Stimulated activated CD4-positive, alpha-beta T cell treated with anti-CD3 and anti-CD28 coated beads, Interleukin-4, amount 100 ng/mL, for 48 hours (primary cell): ENCODE measurements at places on chromosomes 4 and X.

DNA sequence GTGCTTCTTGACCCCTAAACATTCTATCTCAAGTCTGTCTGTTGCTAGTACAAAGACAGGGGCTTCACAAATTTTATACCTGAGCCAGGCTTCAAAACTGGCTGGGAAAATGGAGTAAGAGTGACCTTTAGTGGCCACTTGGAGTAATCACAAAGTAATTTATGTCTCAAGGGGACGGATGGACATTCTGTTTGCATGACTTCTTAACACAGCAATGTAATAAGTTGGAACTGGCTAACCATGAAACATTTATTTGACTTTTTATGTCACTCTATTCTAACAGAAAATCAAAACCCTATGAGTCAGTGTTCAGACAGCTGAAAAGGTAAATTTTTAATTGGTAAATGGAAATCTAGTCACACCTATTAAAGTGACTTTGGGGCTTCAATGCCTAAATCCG lies 600.6 kb downstream of the ANKRD50 start:
- DNase-seq, result no peak

GRCh38 chr4:32163125-32163524 lies 1443.0 kb downstream of the PCDH7 start:
- no peak for DNase-seq

DNA sequence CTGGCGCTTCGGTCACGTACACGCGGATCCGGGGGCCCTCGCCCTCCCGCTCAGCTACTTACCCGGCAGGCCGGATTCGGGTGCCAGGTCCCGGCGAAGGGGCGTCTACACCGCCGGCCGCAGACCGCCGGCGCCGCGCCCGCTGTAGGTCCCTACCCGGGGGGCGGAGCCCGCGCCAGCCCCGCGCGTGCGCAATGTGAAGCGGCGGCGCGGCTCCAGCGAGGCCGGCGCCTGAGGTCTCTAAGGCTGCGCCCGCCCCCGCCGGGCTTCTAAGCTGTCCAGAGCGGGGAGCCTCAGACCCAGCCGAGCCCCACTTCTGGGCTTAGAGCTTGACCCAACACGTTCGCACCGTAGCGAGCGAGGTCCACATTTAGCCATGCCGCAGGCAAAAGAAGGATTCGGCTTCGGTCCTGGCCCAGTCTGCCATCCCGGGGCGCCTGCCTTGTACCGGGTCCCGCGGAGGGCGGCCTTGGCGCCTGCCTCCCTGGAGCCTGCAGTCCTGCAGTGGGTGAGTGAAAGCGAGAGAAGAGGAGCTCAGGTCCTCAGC lies at the start of gene ZNF518B:
TSS of gene ZNF518B (minus strand) at position 172 of the 547 bp plus-strand sequence. CDS start 11,098 bp downstream, outside the sequence.
- peak; percentile 63 for DNase-seq

- no peak for DNase-seq
These were observed 358.8 kb downstream of the MID1IP1 start for GRCh38 chrX:39159921-39160507.

GRCh38 chr4:26075583-26075982 lies 161.6 kb downstream of the SMIM20 start:
- DNase-seq, result no peak

DNA sequence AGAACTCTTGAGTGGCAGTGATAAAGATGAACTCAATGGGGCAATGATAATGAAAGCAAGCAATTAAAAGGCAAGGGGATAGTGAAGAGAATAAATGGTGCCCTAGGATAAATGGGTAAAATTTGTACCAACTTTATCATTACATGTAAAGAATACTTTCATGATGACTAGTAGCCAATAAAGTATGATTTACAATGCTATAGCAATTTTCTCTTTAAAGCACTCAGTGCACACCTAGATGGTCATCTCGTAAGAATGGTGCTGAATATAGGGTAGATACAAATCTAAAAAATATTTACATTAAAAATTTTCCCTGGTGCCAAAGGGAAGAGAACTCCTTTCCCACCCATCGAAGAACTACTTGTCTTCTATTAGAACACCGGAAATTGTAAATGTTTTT lies 651.4 kb downstream of the STPG2 start:
- DNase-seq, result no peak

- DNase-seq, result no peak
These were observed 23.2 kb downstream of the SMIM43 start for GRCh38 chr4:121741751-121742150.

GRCh38 chr4:169117591-169118081 lies 107.6 kb upstream of the CBR4 start:
- DNase-seq, result no peak

DNA sequence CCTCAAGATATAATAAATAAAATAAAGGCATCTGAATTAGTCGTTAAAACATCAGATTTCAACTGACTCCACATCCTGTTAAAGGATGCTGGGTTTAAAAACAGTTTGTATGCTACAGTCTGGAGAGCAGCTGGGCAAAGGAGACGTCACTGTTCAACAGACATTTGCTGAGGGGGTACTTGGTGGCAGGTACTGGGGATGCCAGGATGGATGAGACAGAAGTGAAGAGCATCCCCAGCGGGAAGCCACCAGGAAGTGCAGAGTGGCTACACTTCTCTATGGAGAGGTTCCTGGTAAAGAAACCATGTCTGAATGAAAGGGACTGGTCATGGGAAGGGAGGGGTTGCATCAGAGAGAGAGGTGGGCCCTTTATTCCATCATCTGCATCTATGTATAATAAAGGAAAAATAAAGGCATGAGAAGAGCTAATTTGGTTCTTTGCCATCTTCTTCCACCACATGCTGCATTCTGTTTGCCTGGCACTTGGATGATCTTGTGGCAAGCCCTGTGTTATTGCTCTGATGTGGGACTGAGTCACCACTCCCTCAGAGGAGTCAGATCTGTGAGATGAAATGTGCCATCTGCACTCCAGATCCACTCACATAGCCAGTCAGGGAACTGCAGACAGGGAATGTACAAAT lies 145.0 kb downstream of the SOWAHB start:
- DNase-seq, result no peak

DNA sequence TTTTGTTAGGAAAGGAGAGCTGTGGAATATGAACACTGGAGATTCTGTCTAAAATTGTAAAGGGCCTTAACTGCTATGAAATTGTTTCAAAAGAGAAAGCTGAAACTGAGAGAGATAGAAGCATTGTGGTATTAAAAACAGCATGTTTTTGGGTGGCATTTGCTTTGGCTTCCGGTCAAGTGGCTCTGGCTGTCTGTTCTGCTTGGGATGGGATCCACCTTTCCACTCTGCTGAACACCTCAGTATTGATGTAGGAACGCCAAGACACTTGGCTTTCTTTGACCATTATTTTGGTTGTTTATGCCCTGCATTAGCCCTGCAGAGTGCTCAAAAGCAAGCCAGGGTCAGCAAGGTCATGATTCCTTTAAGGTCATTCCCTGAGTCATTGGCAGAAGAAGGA lies 199.7 kb downstream of the SLC4A4 start:
- no peak for DNase-seq

DNA sequence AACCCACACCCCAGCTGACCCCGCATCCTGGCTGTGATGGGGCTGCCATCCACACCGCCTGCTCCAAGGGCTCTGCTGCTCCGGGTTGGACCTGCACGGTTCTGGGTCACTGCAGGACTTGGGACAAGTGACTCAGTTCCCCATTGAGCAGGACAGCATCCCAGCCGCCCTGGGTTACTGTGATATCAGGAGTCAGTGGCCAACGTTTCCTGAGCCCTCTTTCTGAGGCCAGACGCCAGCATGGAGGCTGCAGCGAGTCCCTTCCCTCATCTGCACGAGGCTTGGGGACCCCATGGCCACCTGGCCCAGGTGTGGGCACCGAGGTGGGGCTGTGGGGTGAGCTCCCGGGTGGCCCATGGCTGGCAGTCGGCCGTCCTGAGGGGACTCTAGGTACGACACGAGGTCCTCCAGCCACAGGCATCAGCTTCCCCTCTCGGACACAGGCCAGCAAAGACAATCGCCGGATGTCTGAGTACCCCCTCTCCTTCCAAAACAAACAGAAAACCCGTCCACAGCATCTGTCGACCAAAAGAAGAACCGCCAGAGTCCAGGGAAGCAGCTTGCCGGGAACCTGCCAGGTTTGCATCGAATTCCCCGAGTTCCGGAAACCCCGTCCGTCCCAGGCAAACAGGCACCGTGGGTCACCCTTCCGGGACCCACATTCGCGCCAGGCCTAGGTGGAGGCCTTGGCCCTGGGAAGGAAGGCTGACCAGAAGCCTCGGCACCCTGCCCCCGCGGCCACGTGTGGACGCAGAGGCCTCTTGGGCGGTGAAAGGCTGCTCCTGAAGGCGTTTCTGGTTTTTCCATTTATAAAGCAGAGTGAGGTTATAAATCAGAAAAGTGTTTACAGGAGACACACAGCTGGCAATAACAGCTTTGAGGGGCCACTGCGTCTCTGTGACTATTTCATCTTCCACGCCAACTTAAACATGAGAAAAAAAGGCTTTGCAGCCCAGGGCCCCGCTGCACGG lies 136.0 kb downstream of the FAM53A start:
- DNase-seq, result no peak

GRCh38 chr4:62627671-62628070 lies 1427.5 kb downstream of the ADGRL3 start:
- DNase-seq, result no peak

DNA sequence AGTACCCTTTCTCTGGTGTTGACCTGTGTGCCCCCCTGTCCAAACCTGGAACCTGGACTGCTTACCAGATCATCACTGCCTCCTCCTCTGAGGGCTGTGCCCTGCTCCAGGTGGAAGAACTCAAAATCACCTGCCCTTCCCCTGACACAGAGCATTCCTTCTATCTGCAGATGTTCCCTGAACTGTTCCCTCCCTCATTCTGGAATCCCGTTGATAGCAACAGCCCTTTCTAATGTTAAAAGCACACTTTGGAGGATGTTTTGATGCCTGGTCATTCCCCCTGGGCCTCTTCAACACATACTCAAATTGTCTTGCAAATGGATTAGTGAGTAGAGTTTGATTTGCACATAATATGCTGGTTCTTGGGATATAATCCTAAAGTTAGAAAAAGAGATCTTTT lies 225.8 kb downstream of the FGF13 start:
- no peak for DNase-seq

DNA sequence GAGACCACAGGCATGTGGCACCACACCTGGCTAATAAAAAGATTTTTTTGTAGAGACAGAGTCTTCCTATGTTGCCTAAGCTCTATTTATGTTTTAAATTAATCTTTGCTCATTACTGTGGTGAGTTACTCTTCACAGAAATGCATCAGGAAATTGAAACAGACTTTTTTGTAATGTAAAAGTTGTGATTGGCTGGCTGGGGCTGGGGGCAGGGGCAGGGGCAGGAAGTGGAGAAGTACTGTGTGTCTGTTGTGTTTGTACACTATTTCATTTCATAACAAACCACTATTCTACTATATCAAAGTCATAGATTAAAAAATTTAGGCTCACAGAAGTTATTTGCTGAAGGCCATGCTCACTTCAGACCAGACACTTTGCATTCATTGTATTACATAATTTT lies 19.1 kb upstream of the ABRAXAS1 start:
- no peak for DNase-seq

GRCh38 chr4:96986816-96987215 lies 1146.9 kb downstream of the PDHA2 start:
- DNase-seq, result no peak

DNA sequence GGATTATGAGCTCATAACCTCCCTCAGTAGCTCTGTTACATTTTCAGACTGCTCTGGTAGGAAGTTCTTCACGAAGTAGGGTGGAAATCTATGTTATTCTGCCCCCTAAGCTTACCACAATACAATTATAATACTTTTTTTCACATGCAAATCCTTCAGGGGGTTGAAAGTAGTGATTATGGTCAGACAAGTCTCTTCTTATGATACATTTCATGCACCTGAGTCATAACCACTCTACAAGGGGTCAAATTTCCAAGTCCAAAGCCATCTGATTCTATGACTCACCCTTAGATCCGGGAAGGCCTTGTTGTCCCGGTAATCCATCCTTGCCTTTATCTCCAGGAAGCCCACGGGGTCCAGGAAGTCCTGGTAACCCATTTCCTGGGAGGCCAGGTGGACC lies 95.2 kb downstream of the ATG4A start:
- DNase-seq, result no peak

DNA sequence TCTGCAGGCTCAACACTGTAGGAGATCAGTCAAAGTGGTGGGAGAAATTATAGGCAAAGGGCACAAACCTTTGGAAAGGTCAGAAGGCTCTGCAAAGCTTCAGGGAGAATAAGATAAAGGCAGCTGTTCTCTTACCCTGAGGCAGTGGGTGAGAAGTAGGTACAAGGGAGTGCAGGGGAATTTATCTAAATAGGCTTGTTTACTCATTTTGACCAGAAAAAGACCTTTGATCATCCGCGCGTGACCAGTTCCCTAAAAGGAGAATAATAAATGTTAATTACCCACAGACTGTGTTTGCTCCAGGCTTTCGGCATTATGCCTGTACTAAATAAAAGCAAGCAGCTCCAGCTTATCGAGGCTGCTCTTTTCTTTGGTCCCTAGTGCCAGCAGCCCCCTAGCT lies 9.3 kb downstream of the FGFBP2 start:
- no peak for DNase-seq

GRCh38 chr4:14874990-14875389 lies 127.3 kb upstream of the CPEB2 start:
- no peak for DNase-seq

GRCh38 chr4:186787536-186787935 lies 63.9 kb upstream of the FAT1 start:
- DNase-seq, result no peak

- DNase-seq, result no peak
These were observed 219.7 kb upstream of the TENM3 start for GRCh38 chr4:182023469-182023868.

GRCh38 chrX:48472851-48473703 lies 2.9 kb upstream of the FTSJ1 start:
- DNase-seq, result no peak
